ENCODE measurements at places on chromosomes 3 and 15.

DNA sequence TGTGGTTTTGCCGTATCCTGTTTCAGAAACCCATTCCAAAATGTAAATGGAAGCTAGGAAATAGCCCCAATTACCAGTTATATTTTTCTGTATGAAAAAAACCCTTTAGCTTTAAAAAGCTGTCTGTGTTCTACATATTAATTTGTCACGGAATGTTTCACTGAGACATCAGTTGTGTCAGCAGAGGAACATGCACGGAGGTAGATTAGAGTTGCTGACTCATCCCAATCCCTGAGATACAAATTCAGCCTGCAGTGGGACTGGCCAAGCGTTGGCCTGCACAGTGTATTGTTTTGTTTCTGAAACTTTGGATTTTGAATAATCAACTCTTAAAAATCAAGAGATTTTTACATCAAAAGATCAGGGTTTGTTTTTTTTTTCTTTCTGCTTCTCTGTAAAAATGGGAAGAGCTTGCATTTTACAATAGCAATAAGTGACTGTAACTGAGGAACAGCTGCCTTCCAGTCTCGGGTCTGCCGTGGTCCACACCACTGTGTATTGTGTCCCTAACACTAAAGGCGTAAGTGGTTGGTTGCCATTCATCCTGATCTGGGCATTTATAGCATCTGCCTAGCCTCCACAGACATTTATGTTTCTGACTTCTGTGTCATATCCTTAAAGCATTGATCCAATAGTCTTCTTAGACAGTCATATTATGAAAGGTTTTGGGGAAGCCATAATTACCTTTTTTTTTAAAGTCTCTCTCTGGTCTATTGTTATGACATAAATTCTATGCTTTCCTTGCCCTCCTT, 218.1 kb downstream of the ADAMTSL3 start:
- DNase-seq: peak; percentile 28

GRCh38 chr3:56930706-56931105, 129.0 kb upstream of the ARHGEF3 start:
- no peak for DNase-seq

DNA sequence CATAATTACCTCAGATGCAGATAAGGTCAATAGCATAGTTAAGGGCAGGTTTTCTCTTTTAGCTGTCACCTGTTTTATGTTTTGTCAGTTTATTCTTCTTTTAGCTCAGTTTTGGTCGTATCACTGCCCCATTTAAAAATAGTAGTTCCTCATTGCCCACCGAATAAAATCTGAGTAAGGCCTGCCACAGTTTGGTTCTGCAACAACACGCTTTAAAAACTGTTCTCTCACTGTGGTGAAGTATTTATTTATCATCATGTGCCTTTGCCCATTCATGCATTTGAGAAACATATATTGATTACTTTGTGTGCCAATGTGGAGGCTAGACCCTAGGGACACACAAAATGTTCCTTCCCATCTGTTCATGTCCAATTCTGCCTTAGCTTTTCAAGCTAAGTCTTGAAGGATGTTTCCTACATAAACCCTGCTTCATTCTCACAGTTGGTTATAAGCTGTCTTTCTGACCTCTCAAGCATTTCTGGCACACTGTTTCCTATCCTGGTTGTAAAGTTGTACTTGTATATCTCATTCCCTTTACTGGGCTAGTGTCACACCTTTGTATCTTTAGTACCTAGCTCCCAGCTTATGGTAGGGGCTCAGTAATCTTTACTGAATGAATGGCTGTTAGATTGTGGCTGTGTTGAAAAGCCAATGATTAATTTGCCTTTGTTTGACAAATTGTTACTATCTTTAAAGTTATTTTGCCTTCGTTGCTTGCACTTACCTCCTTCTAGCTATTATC, 23.9 kb downstream of the AKAP13 start:
- DNase-seq: no peak

DNA sequence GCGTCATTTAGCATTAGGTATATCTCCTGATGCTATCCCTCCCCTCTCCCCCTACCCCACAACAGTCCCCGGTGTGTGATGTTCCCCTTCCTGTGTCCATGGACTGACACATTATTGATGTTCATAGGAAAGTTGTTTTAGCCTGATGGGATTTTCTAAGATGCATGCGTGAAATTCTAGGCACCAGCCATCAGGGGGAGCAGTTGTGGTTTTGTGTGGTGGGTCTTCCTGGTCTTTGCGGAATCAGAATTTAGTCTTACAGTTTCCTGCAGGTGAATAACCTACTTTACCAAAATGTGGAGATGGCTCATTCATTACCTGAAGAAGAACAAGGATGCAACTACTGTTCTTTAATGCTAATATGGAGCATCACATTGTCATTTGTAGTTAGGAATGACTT, 455.0 kb upstream of the THBS1 start:
- peak; percentile 47 for DNase-seq

DNA sequence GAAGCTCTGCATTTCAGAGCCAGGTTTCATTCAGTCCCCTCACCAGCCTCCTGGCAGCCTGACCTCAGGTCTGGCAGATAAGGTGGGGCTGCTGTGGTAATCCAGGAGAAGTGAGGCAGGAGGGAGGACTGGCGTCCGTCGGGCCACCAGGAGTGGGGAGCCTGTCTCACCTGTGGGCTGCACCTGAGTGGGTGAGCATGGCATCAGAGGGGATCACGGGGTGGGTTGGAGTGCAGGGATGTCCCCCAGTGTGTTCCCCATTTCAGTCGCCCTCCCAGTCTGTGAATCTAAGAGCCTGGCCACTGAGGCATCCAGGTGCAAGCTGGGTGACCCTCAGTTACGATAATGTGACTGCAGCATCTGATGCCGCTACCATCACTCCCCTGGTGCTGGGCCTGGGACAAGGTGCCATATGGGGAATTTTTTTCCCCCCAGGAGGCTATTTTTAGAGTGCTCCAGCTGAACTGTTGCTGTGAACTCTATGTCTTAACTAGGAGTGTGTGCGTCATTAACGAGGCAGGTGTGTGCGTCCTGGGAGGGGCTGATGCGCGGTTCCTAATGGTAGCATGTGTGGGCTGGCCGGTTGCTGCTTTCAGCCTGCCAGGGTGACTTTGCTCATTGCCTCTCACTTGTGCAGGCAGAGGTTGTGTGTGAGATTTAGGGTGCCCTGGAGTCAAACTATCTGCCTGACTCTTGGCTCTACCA, 165.2 kb downstream of the SLCO3A1 start:
- no peak for DNase-seq

GRCh38 chr15:65028338-65028737, 1.1 kb downstream of the MTFMT start:
- DNase-seq: no peak

- DNase-seq: no peak
Measured at GRCh38 chr15:88428053-88428452, 39.1 kb downstream of the MRPL46 start.

- DNase-seq: no peak
Measured at GRCh38 chr15:99427210-99427609, 138.6 kb upstream of the MEF2A start.

DNA sequence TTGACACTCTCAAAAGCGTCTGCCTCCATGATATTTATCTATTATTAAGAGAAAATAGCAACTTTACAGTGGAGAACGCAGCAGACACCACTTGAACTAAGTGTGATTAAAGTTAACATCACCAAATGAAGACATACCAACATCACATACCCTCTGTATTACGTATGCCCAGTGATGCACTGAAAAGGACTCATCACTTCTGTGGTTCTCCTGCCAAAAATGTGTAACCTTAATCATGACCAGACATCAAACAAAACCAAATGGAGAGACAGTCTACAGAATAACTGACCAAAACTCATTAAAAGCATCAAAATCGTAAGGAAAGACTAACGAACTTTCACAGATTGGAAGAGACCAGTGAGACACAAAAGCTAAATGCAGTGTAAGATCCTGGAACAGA, 103.2 kb downstream of the PPP2R3A start:
- DNase-seq: peak; percentile 58

GRCh38 chr3:39191111-39191510, 1.3 kb downstream of the XIRP1 start:
- DNase-seq: no peak

GRCh38 chr15:91072161-91072560, 27.9 kb upstream of the SV2B start:
- no peak for DNase-seq

DNA sequence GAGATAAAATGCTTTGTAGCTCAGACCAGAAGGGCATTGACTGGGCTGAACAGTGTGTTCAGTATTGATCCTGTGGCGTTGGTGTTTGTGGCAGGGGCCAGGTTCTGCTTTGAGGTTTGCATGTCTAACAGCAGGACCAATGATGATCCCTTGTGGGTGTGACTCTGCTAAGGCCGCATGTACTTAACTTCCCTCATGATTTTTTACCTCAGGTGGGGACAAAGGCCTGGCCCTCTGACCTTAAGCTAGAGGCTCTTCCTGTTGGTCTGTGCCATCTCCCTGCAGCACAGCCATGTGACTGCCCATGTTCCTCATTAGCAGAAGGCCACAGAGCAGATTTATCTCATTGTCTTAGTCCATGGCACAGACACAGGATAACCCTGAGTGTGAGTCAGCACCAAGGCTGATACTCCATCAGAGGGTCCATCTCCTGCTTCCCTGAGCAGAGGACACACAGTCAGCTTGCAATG, 34.3 kb upstream of the BSN start:
- no peak for DNase-seq

- DNase-seq: peak; percentile 91
Measured at GRCh38 chr15:63041974-63042876, at the start of gene TPM1. Gene TPM1 (plus strand): TSS chr15:63042747. CDS start chr15:63042830, 83 bp downstream.

GRCh38 chr3:153399636-153400035, 237.6 kb downstream of the RAP2B start:
- DNase-seq: no peak

GRCh38 chr15:66702035-66702786, at the start of gene SMAD6:
Gene SMAD6 (plus strand): TSS chr15:66702236. CDS start chr15:66703259, 1,023 bp downstream.
- peak; percentile 99 for DNase-seq
